ENCODE measurements at places on chromosomes 4 and X.

- DNase-seq, result no peak
Measured at GRCh38 chrX:151609222-151609621, 45.7 kb downstream of the PASD1 start.

DNA sequence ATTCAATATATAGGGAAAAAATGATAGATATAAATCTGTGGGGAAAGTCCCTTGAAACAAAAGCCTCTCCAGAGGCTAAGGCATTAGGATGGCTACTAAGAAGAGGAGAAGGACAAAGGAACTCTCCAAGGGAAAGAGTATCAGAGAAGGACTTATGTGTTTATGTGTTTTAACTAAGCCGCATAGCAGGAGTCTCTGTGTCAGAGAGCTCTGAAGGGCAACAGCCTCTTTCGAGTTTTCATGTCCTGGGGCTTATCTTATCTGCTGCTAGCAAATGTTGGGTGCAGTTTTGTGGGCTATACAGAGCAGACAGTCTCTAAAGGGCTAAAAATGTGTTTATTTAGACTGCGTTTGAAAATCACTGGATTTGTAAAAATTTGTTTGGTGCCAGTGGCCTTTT is 1145.6 kb upstream of the DIAPH2 start:
- no peak for DNase-seq

- no peak for DNase-seq
Measured at GRCh38 chr4:108833046-108833445, 70.2 kb upstream of the ETNPPL start.

DNA sequence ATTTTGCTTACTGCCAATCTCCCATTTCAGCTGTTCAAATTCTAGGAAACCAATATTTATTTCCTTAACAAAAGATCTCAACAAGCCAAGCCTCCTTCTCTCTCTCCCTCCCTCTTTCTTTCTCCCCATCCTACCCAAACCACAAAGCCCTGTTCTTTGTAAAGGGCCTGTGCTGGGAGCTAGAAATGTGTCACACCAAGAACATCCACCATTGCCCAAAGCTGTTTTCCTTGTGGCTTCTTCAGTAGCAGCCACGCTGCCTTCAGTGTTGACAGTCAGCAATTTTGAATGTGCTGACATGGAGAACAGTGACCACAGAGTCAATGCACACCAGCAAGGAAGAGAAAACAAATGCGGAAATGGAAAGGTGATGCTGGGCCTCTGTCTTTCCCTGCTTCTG is 203.0 kb downstream of the MAML3 start:
- DNase-seq, result peak; percentile 43

DNA sequence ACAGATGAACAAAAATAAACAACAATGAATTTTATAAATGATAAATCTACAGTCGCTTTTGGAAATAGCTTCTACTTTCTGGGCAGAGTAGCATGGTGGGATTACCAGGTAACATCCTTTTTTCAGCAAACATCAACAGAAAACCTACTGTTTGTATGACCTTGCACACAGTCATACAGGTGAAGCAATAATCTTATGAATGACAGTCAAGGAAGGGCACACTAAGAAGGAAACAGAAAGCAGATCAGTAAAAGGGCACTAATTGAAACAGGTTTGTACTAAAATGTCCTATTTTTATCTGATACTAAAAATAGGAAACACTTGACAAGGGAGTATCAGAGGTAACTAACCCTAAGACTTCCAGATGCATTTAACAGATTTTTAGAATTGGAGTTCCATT is 108.9 kb downstream of the DLG3 start:
- DNase-seq, result no peak

DNA sequence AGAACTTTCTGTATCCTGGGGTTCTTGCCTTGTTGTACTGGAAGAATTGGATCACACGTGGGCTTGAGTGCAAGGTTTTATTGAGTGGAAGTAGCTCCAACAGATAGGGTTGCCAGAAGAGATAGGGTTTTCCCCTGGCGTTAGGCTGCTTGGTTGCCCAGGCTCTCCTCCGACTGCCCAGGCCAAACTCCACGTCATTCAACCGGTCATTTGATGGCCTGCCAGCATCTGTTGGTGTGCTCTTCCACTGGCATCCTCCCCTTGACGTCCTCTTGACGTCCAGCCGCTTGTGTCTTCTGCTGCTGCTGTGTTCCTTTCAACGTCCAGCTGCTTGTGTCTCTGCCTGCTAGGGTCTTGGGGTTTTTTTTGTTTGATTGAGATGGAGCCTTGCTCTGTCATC is 340.3 kb upstream of the ZCCHC13 start:
- no peak for DNase-seq

DNA sequence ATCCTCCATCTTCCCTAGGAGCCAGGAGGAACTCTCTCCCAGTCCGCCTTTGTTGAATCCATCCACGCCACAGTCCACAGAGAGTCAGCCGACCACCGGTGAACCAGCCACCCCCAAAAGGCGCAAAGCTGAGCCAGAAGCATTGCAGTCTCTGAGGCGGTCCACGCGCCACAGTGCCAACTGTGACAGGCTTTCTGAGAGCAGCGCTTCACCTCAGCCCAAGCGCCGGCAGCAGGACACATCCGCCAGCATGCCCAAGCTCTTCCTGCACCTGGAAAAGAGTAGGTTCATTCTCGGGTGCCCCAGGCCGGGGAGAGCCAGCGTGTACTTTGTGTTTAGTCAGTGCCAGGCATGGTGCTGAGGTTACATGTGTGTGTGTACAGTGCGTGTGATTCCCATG is 7.4 kb downstream of the MSL3 start:
- no peak for DNase-seq

DNA sequence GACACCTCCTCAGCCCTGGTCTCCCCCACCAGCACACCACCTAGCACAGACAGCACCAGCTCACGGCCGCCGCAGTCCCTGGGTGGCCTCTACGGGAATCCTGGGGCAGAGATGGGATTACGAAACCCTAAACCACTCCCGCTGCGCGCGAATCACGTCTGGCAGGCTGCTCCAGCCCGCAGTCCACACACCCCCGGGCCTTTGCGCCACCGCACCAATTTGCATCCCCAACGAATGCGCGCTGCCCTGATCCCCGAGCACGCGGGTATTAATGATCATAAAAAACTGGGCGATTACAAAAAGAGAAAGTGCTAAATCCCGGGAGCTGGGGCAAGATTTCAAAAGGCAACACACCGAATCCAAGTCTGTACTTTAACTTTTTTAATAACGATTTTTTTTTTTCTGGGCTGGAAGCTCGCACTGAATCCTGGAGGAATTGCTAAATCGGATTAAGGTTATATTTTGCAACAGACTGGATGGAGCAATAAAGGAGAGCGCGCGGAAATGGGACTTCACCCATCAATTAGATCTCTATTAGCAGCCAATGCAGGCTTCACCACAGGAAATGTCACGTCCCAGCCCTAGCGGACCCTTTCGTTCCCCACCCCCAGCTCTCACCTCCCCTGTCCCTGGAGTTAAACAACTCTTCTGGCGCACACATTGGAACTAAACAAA is 69.8 kb upstream of the TMEM33 start:
- DNase-seq, result no peak

DNA sequence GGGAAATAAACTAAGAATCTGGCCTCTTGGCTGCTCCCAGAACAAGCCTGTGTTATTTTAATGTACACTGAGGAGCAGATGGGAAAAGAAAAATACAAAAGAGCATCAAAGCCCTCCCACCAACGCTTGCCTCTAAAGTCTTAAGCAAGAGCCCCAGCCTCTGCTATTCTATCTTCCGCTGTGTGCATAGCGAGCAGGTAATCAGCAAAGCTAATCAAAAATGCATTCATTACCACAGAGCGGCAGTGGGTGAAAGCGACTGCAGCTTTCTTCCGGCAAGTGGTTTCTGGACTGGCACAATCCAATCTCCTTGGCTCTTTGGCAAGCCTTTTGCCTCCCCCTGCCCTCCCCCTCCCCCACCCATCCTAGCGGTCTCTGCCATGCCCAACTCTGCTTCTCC is 13.5 kb upstream of the GRIA3 start:
- DNase-seq, result no peak

- DNase-seq, result no peak
Measured at GRCh38 chr4:48033825-48034413, 17.3 kb downstream of the NIPAL1 start.

- DNase-seq, result no peak
Measured at GRCh38 chrX:69396916-69397315, 107.2 kb upstream of the NALF2 start.

- no peak for DNase-seq
Measured at GRCh38 chrX:139804482-139804881, 96.5 kb upstream of the MCF2 start.

GRCh38 chr4:156595041-156595440 is 376.6 kb downstream of the PDGFC start:
- DNase-seq, result no peak

GRCh38 chr4:15652191-15652590 is 3.0 kb downstream of the FBXL5 start:
- DNase-seq, result no peak

GRCh38 chr4:41199788-41200187 is 14.6 kb downstream of the APBB2 start:
- DNase-seq, result no peak

DNA sequence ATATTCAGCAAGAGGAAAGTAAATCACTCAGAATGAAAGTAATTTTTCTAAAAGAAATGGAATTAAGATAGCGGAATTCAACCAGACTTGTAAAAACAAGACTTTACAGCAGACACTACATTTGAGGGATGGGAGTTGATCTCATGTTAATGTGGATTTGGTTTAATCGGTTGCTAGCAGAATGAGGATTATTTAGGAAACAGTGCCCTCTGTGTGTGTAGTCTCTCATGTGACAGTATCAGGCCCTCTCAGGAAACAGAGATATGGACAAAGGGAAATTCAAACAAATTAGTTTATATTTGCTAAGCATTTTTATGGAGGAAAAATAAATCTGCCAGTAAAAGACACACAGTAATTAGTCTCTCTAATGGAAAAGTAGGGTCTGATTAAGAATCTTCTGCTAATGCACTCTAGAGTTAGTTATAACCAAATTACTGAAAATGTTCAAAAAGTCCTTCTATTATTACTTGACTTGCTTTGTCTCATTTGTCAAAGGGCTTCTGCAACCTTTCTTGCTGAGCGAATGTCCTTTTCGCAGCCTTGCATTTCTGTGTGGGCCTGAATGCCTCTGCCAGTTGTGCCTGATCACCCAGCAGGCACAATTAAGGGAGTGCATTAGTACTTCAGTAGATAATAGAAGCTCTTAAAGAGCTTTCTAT is 1282.3 kb upstream of the TENM3 start:
- DNase-seq, result no peak

Measured in non-pigmented ciliary epithelial cell (primary cell).